ENCODE measurements at places on chromosomes 16 and 17.
A peak's percentile ranks its signal among the peaks of the same experiment; 100 is the strongest.

GRCh38 chr16:87457709-87458423 is 35.0 kb downstream of the ZCCHC14 start:
- no peak for DNase-seq

- no peak for DNase-seq
Observed at GRCh38 chr16:74053826-74054225, 242.8 kb upstream of the PSMD7 start.

- no peak for DNase-seq
Observed at GRCh38 chr17:38742411-38743308, 5.5 kb downstream of the PCGF2 start.

DNA sequence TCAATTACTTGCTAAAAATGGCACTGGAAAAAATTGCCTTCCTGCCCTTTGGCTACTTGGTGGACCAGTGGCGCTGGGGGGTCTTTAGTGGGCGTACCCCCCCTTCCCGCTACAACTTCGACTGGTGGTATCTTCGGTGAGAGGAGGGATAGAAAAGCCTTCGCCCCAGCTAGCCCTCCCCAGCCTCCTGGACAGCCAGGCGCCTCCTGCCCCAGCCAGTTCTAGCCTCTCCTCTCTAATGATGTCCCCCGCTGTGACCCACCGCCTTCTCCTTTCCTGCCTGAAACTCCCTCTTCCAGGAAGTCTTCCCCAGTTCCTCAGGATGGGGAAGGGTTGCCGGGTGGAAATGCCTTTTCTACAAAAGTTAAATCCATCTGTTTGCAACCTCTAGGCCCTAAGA is 6.2 kb downstream of the ACE start:
- DNase-seq: no peak

- peak; percentile 5 for DNase-seq
Observed at GRCh38 chr16:89764711-89765201, 43.4 kb downstream of the ZNF276 start.

DNA sequence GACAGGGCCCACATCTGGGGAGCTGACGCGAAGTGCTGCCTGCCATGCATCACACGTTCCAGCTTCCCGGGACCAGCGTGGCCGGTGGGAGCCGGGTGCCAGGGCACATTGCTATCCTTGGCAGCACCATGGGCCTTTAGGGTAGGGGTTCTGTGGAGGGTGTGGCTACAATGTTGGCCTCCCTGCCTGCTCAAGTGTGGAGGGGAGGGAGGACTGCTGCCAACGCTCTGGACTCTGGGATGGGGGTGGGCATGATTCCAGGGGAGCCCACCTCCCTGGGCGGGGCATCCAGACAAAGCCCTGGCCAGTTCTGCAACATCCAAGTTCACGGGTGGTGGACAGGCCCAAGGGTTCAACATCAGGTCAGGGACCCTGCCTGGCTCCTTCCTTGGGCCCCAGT is 13.9 kb downstream of the GRB7 start:
- no peak for DNase-seq

DNA sequence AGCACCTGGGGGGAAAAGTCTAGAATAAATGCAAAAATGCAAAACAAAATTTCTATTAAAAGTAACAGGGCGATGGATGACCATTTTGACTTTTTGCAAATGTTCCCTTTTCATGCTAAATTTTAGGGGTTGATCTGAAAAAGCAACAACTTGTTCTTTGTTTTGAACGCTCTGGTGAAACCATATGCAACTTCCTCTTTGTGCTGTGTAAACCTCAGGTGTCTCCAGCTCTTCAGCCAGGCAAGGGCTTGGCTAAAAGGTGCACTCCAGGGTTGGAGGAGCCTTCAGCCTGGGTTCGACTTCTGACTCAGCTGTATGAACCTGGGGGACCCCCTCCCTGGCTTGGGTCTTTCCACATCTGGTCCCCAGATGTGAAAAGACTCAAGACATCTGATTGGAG is 9.5 kb downstream of the IRF8 start:
- DNase-seq: no peak

DNA sequence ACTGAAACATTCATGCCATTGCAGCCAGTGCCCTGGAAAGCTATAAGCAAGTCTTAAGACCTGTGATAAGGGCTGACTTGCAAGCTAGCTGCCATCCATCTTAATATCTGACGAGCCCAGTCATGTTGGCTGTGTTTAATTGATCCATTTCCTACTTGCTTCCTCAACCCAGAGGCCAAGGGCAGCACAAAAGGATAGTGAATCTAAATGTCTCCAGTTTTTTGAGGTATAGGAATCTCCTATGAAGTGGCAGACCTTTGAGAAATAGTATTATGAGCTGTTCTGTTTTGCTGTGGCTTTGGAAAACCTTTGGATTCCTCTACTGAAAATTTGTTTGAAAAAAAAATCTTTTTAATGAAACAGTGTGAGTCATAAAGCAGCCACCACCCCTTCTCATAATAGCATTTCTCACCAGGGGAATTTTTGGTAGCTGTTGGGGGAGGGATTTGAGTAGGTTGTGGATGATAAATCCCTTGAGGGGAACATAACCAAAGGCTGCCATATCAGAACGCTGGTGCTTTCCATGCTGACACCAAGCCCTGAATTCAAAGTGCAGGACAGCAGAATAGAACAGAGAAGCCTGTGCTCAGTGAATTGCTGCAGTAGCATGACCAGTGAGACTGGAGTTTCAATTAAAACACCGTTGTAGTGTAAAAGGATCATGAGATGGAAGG is 12.9 kb downstream of the ZNRF1 start:
- peak; percentile 19 for DNase-seq

- no peak for DNase-seq
Observed at GRCh38 chr17:50212121-50212843, 10.9 kb upstream of the COL1A1 start.

GRCh38 chr16:11528053-11528452 is 58.7 kb downstream of the LITAF start:
- no peak for DNase-seq

GRCh38 chr17:61723183-61723582 is 132.2 kb upstream of the NACA2 start:
- DNase-seq: no peak
